PC-9 (cell line): ENCODE measurements at places on chromosomes 5 and 9. TPM values are rescaled to one million over a fixed set of nuclear protein-coding genes. Genes with fewer than 3 reads are reported as not detected.

GRCh38 chr9:135100241-135100681 is 12.8 kb downstream of the OLFM1 start:
- DNase-seq, result no peak

GRCh38 chr5:73155271-73156222 is 17.4 kb upstream of the TMEM174 start:
- no peak for DNase-seq

Gene ANKRD31
- total RNA-seq, result 0.23 and 0.48 TPM in 2 replicates

DNA sequence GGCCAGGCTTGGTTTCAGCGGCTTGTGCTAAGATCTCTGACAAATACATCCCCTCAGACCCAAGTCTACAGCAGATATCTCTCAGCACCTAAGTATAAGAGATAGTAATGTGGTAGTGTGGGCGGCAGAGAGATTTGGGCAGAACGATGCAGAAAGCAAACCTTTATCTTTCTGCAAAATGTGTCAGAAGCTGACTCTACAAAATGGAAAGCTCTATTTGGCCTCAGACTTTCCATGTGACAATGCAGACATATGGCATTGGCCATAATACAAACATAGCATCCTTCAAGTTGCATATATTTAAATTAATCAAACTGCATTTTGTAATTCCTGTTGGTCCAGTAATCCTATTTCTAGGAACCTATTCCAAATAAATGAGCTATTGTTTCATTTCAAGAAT is 102.5 kb upstream of the RAI14 start:
- no peak for DNase-seq

- no peak for DNase-seq
Measured at GRCh38 chr5:122730456-122730855, 44.4 kb upstream of the SNX2 start.

GRCh38 chr5:169339869-169340268 is 38.9 kb upstream of the SLIT3 start:
- no peak for DNase-seq

Gene ADAMTS6
- 1.4 and 2.1 TPM in 2 replicates for total RNA-seq

DNA sequence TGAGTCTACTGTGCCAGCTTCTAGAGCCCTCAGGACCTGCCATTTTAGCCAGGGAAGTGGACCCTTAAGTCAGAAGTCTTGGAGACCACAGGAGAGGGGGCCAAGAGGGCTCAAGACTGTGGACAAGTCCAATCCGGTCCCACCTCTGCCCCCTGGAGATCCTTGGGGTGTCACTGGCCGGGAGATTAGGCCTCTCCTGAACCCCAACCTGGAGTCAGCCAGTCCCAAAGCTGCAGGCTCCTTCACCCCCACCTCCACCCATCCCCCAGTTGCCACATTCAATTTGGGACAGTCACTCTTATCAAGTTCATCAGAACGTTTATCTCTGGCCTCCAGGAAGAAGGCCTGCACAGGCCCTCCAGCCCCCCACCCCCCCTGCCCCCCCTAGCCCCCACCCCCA is 290 bp downstream of the SLC23A1 start:
- DNase-seq, result no peak

DNA sequence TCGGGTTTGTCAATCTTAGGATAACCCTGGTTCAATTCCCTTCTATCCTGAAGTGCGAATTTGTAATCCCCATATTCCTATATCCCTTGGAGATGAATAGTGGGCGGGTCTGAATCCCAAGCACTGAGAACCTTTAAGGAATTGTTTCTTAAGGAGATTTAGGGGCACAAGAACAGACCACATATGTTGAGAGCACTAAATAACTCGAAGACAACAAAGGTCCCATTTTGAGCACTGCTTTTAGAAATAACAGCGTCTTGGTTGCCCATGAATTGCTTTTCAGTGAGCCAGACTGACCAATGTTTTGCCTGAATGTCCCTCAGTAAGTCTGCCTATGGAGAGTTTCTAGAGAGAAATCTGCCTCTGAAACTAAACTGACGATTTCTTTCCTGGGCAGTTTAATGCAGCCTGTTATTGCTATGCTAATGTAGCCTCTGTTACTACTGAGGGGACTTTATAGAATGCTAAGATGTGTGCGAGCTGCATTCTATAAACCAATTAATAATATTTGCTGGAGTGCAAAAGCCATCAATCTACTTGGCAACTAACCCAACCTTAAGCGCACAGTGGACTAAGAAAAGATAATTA is 445.0 kb upstream of the DMAC1 start:
- DNase-seq, result no peak

Gene TMEM252
- total RNA-seq, result not detected in 2 replicates

DNA sequence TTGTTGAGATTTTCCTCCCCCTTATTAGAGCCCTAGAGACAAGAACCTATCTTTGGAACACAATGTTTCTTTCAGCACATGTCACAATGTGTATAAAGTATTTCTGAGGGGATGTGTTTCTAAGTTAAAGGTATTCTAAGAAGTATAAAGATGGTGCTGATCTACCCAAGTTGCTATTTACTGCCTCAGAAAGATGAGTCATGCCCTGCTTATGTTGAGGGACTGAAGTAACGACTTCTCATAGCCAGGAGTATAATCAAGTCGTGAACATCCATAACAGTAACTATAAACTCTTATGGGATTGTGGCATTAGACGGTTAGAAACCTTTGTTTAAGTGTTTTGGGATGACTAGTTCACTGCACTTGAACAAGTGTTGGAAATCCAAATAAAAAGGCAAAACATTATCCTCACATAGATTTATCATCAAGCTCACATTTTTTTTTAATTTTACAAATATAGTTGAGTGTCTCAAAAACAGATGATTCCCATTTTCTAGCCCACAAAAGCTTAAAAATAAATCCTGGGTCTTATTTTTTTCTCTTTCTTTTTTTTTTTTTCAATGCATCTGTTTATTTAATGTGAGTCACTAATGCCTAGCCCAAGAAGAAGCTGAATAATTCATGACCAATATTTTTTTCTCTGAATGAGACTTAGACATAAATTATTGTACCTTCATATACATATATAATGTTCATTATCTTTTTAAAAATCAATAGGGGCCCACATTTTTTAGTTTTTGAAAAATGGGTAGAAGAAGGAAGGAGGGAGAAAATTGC is 12.2 kb upstream of the TMEM252 start:
- DNase-seq, result no peak

Gene STPG3
- total RNA-seq, result 0.45 and 0.46 TPM in 2 replicates

Gene MAMDC4
- 9.2 and 11.6 TPM in 2 replicates for total RNA-seq

DNA sequence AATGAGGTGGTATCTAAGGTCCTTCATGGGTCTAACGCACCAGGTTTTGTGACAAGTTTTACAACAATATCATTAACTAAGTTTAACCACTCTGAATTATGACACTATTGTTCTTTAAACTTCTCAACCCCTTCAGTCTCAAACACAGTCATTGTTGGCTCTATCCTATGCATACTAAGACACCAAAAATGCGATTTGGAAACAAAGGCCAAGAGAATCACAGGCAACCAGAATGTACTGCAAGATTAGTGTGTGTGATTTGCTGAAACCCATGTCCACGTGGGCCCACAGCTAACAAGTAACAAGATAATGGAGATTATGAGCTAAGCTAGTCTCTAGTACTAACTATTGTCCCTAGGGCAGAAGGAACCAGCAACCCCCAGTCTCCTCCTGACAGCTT is 142.2 kb upstream of the RANBP3L start:
- no peak for DNase-seq

DNA sequence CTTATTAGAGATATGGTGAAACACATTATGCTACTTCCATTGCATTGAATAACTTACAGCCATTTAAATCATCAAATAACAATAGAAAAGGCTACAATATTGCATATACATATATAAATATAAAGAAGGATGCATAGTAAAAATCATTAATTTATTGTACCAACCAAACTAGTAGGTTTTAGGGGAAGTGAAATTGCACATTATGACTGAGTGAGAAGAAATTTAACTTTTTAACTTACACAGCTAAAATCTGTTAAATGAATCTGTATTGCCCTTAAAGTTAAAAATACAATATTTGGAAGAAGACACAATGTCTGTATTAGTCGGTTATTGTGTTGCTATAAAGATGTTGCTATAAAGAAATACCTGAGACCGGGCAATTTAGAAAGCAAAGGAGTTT is 2073.7 kb upstream of the ACO1 start:
- DNase-seq, result no peak

GRCh38 chr5:132371603-132371994 is 2.1 kb downstream of the SLC22A5 start:
- DNase-seq, result no peak

- DNase-seq, result no peak
Measured at GRCh38 chr5:116646611-116647289, 72.1 kb upstream of the SEMA6A start.

GRCh38 chr5:30401479-30402058 is 791.9 kb upstream of the CDH6 start:
- DNase-seq, result peak; percentile 34

GRCh38 chr9:123127512-123128075 is 94.1 kb downstream of the GPR21 start:
- no peak for DNase-seq

Gene PCA3
- not detected in 2 replicates for total RNA-seq

DNA sequence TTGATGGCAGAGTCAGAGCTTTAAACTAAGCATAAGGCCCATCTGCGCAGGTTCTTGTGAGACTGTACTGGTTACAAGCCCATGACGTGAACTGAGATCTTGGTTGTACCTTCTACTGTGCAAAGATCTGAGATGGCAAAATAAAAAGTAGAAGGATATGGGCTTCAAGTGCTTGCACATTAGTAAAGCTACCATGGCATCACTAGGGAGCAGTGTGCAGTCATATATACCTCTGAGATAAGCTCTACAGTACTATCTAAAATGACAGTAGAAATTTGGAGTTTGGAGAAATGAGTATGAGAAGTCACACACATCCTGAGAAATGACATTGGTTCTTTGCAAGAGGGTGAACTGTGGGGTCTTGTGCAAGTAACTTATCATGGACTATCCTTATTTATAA is 408.2 kb upstream of the PRR16 start:
- no peak for DNase-seq

GRCh38 chr5:71482132-71482531 is 26.7 kb downstream of the BDP1 start:
- peak; percentile 43 for DNase-seq

DNA sequence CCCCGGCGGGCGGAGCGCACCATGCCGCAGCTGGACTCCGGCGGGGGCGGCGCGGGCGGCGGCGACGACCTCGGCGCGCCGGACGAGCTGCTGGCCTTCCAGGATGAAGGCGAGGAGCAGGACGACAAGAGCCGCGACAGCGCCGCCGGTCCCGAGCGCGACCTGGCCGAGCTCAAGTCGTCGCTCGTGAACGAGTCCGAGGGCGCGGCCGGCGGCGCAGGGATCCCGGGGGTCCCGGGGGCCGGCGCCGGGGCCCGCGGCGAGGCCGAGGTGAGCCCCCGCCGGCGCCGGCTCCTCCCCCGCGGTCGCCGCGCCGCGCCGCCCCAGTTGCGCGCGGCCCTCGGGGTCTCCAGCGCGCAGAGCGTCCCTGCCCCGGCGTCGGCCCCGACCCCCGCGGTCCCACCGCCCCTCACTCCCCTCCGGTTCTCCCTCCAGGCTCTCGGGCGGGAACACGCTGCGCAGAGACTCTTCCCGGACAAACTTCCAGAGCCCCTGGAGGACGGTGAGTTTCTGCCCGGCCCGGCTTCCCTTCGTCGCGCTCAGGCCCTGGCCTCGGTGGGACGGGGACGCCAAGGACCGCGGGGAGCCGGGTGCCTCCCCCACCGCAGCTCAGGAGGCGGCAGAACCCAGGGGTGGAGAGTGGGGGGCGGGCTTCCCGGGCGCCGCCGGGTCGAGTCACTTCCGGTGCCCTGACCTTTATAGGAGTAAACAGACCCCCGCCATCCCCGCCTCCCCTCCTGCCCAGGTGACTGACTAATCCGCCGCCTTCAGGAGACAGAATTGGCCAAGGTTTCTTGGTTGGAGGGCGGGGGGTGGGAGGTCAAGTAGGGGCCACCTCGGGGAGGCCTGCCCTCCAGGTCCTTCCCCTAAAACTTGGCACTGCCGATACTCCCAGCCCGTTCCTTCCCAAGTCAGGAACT is 665 bp downstream of the TCF7 start:
- DNase-seq, result no peak

Gene NRARP
- total RNA-seq, result 20.6 and 25.8 TPM in 2 replicates

- peak; percentile 41 for DNase-seq
Measured at GRCh38 chr5:75510417-75510835, 1.0 kb downstream of the CERT1 start.

- no peak for DNase-seq
Measured at GRCh38 chr5:55327281-55327680, 19.5 kb downstream of the MTREX start.

Gene PRR16
- total RNA-seq, result 2.8 and 5.0 TPM in 2 replicates

DNA sequence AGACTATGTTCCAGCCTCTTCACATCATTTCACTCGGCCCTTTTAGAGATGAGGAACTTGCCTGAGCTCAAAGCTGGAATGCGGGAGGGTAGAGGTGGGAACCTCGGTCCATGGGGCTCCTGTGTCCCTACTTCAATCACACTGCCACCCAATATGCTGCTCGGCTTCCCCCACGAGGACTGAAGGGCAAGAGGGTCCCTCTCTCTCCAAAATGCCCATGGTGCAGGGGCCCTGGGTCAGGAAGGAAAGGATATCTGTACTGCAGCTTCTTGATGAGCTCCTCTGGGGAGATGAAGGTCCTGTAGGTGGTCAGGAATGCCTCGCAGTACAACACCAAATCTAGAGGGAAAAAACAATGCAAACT is 46.5 kb downstream of the PRRT1B start:
- DNase-seq, result no peak

DNA sequence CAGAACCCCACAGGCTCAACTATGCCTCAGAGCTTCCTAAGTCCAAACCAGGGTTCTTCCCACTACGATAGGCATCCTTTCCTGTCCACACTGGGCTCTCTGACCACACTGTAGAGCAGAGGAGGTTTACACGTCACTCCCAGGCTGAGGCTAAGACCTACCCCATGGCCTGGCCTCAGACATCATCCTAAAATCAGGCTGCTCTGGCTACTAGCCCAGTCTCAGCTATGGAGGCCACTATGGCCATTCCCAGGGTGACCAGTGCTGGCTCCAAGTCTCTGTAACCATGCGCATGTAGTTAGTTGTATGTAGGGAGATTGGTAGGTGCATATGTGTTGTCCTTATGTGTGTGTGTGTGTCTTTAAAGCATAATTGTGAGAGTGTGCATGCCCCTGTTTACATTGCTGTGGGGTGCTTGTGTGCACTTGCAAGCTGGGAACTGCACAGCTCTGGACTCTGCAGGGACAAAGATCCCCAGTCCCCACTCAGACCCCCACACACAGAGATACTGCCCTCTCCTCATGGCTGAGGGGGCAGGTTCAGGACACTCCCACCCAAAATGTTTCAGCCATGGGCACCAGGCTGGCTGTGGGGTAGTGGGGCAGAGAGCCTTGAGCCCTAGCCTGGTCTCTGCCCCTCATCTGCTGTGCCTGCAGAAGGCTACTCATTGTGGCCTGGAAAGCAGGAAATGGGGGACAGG is 12.3 kb downstream of the PDLIM4 start:
- no peak for DNase-seq

Gene MYMK
- not detected in 2 replicates for total RNA-seq

GRCh38 chr5:107302441-107302840 is 368.3 kb downstream of the EFNA5 start:
- DNase-seq, result no peak

Gene STRBP
- 34.5 and 39.9 TPM in 2 replicates for total RNA-seq
